ENCODE measurements at places on chromosomes 5 and 9. TPM values are rescaled to one million over a fixed set of nuclear protein-coding genes. Genes with fewer than 3 reads are reported as not detected.

DNA sequence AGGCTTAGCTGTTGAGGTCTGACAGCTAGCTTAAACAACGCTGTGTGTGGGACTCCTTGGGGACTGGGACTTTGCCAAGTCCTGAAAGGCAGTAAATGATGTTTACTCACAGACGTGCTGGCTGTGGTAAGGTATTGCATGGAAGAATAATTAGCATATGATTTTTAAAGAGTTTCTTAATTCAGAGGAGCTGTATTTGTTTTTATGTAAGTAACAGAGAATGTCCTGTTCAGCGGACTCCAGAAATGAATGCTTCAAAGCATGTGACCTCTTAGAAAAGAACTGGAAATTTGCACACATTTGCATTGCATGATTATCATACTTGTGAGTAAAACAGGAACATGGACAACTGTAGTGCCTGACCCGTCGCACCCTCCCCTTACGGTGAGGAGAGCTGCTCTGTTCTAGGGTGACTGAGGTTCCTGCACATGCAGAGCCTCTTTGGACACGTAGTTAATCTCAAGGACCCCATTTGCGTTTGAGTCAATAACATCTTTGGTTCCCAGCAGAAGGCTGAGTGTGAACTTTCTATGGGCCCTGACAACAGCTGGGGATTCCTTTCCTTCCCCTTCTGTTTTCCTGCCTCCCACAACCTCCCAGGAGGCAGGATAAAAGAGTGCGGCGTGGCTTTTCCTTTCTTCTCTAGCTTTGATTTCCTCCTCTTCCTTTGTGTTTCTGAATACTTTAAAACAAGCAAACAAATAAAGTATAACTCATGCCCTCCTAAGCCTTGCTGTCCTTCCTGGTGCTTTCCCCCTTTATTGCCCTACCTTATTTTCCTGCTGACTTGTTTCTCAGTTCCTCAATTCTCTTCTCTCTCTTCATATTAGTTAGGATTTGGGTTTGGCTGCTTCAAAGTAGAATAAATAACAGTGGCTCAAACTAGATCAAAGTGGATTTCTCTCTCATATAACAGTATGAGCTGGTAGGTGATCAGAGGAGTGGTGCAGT is 157.2 kb upstream of the CD180 start:
- H3K4me1 ChIP-seq = no peaks in the 10 kb centered on the region
- H3K4me3 ChIP-seq = no peak overlapping the region
- no peak overlapping the region for H3K27ac ChIP-seq

- DNase-seq = no peak
- no peak overlapping the region for H3K27ac ChIP-seq
- no peaks in the 10 kb centered on the region for H3K27me3 ChIP-seq
- H3K4me1 ChIP-seq = no peaks in the 10 kb centered on the region
- no peaks in the 10 kb centered on the region for H3K36me3 ChIP-seq
Observed at GRCh38 chr9:117387422-117387821, 27.4 kb downstream of the ASTN2 start.

GRCh38 chr5:59712836-59713497 is 180.6 kb downstream of the PDE4D start:
- no peak for DNase-seq
- no peaks in the 10 kb centered on the region for H3K36me3 ChIP-seq
- H3K27ac ChIP-seq = no peak overlapping the region
- H3K4me3 ChIP-seq = no peak overlapping the region
- no peaks in the 10 kb centered on the region for H3K27me3 ChIP-seq
- H3K4me1 ChIP-seq = no peaks in the 10 kb centered on the region

Gene FBP1
- total RNA-seq = 0.29 TPM

Gene SPINK6
- total RNA-seq = not detected

- H3K36me3 ChIP-seq = no peaks in the 10 kb centered on the region
- no peaks in the 10 kb centered on the region for H3K4me1 ChIP-seq
- no peak overlapping the region for H3K4me3 ChIP-seq
- DNase-seq = no peak
- no peak overlapping the region for H3K27ac ChIP-seq
Observed at GRCh38 chr5:5813441-5813840, 391.0 kb downstream of the ICE1 start.

Gene PCDHB12
- 0.04 TPM for total RNA-seq

- H3K36me3 ChIP-seq = no peaks in the 10 kb centered on the region
- no peak for DNase-seq
- peaks cover 53% of the 10 kb centered on the region for H3K4me1 ChIP-seq
- H3K27ac ChIP-seq = peak overlapping the region; percentile 8
Observed at GRCh38 chr9:134382733-134383132, 56.5 kb downstream of the RXRA start.

Gene TXN
- total RNA-seq = 470 TPM

GRCh38 chr5:133882846-133883245 is 85.6 kb downstream of the C5orf15 start:
- H3K36me3 ChIP-seq = no peaks in the 10 kb centered on the region
- H3K27me3 ChIP-seq = peaks cover 4% of the 10 kb centered on the region
- H3K4me1 ChIP-seq = no peaks in the 10 kb centered on the region
- DNase-seq = no peak
- H3K27ac ChIP-seq = no peak overlapping the region

DNA sequence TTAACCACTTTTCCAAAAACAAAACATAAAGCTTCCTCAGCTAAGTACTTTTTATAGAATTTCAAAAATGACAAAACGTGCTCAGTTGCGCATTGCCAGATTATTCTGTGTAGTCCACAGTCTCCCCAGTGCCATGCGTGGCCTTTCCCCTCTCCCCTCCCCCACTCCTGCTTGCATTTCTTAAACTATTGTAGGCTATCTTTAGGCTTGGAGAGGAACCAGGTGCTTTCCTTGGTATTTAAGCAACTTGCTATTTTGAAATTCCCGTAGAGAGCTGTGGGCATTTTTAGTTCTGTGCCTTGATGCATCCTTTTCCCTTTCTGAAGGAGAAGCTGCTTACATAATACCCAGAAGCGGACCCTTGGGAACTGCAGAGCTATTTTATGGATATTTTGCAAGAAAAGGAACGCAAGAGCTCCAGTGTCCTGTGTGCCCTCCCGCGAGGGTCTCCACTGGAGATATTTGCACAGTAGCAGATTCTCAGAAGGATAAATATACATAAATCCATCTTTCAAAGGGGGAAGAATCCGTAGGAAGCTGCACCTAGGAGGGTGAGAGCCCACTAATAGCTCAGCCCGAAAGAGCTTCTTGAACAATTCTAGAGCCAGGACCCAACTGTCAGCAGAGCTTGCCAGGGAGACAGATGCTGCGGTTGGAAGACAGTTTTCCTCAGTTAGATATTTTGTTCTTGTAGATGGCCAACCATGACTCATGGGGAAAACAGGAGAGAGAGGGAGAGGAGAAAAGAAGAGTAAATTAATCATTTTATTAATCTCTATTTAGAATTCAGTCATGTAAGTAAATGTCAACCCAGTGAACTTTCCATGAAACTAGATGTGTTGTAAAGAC is 1298.3 kb upstream of the WWC1 start:
- H3K36me3 ChIP-seq = no peaks in the 10 kb centered on the region
- no peak for DNase-seq
- no peaks in the 10 kb centered on the region for H3K4me1 ChIP-seq
- no peak overlapping the region for H3K27ac ChIP-seq

Gene LRRC14B
- not detected for total RNA-seq

GRCh38 chr5:32202394-32202793 is 28.3 kb upstream of the GOLPH3 start:
- no peaks in the 10 kb centered on the region for H3K36me3 ChIP-seq
- no peak overlapping the region for H3K4me3 ChIP-seq
- H3K27me3 ChIP-seq = no peaks in the 10 kb centered on the region

Gene PLPP7
- total RNA-seq = 1.2 TPM

DNA sequence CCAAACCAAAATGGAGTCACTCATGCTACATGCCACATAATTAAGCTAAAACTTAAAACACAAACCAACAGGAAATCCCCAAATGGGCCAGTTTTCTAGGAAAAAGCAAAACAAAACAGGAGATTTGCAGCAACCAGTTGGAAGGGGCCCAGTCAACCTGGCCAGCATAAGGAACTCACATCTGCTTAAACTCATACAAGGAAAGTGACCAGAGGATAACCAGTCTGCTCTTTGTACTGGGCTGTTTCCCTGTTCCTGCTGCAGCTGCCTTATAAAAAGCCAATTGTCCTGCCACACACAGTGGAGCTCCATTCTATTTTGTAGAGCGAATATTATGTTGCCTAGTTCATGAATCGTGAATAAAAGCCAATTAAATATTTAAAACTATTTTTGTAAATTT is 29.5 kb upstream of the PTPDC1 start:
- H3K4me1 ChIP-seq = peaks cover 19% of the 10 kb centered on the region
- no peak overlapping the region for H3K4me3 ChIP-seq
- no peaks in the 10 kb centered on the region for H3K36me3 ChIP-seq

- H3K36me3 ChIP-seq = no peaks in the 10 kb centered on the region
- no peak overlapping the region for H3K4me3 ChIP-seq
- H3K27me3 ChIP-seq = no peaks in the 10 kb centered on the region
- DNase-seq = no peak
- no peak overlapping the region for H3K27ac ChIP-seq
Observed at GRCh38 chr9:75051285-75051684, 23.2 kb upstream of the CARNMT1 start.

Gene CACNA1B
- 0.04 TPM for total RNA-seq

Gene SPINK4
- 0.53 TPM for total RNA-seq

Gene CCDC192
- not detected for total RNA-seq

GRCh38 chr9:36640771-36641381 is 68.2 kb downstream of the MELK start:
- H3K4me1 ChIP-seq = peaks cover 13% of the 10 kb centered on the region
- no peak overlapping the region for H3K4me3 ChIP-seq
- H3K27ac ChIP-seq = no peak overlapping the region
- peaks cover 27% of the 10 kb centered on the region for H3K36me3 ChIP-seq

DNA sequence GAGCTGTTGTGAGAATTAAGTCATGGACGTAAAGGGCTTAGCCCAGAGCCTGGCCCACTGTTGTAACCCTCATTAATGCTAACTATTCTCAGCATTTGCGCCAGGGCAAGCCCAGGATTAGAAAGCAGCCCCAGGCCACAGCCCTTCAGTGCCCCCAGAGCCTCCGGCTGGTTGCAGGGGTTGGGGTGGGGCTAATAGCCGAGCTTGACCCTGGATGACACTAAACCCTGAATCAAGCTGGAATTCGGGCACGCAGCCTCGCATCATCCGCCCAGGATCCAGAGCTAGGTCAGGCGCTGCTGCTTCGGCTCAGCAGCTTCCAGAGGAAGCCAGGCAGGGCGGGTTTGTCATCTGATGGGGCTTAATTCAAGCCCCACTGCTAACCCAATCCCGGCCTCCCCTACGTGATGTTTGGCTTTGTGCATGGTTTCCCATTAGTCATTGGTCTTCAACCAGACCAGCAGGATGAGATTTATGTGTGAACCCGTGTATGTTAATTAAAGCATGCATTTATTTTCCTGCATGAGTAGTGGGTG is 1.2 kb upstream of the MEGF9 start:
- no peak for DNase-seq
- H3K27me3 ChIP-seq = no peaks in the 10 kb centered on the region
- no peak overlapping the region for H3K27ac ChIP-seq

DNA sequence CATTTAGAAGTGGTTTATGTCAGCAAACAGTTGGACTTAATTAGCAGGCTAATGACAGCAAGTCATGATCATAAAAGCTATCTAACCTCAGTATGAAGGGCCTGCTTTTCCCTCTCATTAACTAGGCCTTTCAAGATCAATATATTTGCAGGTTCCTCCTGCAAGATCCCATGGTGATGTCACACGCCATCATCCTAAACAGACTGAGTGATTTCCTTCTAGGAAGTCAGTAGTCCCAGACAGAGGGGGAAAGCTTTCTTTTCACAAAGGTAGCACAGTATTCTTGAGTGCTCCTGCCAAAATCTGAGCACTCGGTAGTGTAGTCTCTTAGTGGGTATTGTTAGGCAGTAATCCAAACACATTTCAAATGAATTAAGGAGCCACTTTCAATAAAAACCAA is 52.5 kb downstream of the UIMC1 start:
- H3K27me3 ChIP-seq = no peaks in the 10 kb centered on the region
- DNase-seq = no peak
- H3K36me3 ChIP-seq = peaks cover 54% of the 10 kb centered on the region
- H3K4me3 ChIP-seq = no peak overlapping the region

DNA sequence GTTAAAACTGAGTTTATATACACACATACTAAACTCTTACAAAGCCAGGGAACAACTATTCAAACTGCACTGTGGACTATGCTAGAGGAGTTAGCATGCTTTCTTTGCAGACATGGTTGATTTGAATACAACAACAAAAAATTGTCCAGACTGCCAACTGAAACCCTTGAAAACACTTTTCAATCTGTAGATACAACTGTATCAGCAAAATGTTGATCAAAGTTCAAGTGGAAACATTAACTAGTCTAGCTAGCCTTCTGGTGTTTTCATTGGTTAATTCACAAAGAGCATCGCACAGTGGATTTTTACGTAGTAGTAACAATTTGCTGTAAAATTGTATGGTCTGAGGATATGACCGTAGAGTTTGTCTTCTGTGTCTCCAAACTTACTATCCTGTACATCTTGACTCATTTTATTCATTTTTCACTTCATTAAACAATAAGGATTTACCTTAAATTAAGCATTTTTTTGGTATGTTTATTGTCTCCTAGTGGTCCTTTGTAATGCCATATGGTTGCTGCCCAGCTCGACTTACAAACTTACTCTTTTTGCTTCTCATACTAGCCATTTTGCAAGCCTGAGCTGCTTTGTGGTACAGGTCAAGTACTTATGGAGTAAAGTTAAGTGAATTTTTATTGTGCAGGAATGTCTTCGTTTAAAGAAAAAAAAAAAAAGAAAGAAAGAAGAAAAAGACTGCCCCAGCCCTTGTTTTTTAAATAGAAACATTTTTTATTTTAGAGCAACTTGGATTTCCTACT is 123.4 kb downstream of the ZCCHC7 start:
- DNase-seq = no peak
- no peak overlapping the region for H3K27ac ChIP-seq
- peaks cover 19% of the 10 kb centered on the region for H3K4me1 ChIP-seq
- no peaks in the 10 kb centered on the region for H3K27me3 ChIP-seq

Gene SEMA5A
- not detected for total RNA-seq

- 0 out of 2 replicates have a peak overlapping the region, but pooled peaks have one; percentile 8 for H3K4me3 ChIP-seq
- peaks cover 68% of the 10 kb centered on the region for H3K4me1 ChIP-seq
- H3K27me3 ChIP-seq = no peaks in the 10 kb centered on the region
- peak overlapping the region; percentile 73 for H3K27ac ChIP-seq
Observed at GRCh38 chr5:173789031-173789920, 98.9 kb upstream of the CPEB4 start.

Gene HCN1
- not detected for total RNA-seq

Measured in HepG2 (cell line).